Glutamatergic neuron (in vitro differentiated cells): ENCODE measurements at places on chromosomes 16 and 17. TPM values are rescaled to one million over a fixed set of nuclear protein-coding genes. Genes with fewer than 3 reads are reported as not detected.

Gene KIF18B
- 7.4 TPM for total RNA-seq

Gene SPIRE2
- total RNA-seq: 39.2 TPM

Gene PLA2G10
- not detected for total RNA-seq

Gene KRTAP4-2
- not detected for total RNA-seq

Gene OR1F1
- total RNA-seq: not detected

Gene KRTAP9-2
- total RNA-seq: not detected

Gene B4GALNT2
- 0.98 TPM for total RNA-seq

Gene JPT1
- 642 TPM for total RNA-seq

- peaks cover 11% of the 10 kb centered on the region for H3K27me3 ChIP-seq
- peaks cover 15% of the 10 kb centered on the region for H3K4me1 ChIP-seq
- H3K4me3 ChIP-seq: peak overlapping the region; percentile 80
- peaks cover 5% of the 10 kb centered on the region for H3K36me3 ChIP-seq
- no peak overlapping the region for H3K27ac ChIP-seq
Measured at GRCh38 chr16:87864331-87864989, 4.8 kb downstream of the SLC7A5 start.

GRCh38 chr17:48240562-48241130, 133.1 kb downstream of the SNX11 start:
- no peak overlapping the region for H3K27ac ChIP-seq
- no peaks in the 10 kb centered on the region for H3K36me3 ChIP-seq
- H3K27me3 ChIP-seq: peaks cover 2% of the 10 kb centered on the region
- peaks cover 30% of the 10 kb centered on the region for H3K4me1 ChIP-seq
- H3K4me3 ChIP-seq: no peak overlapping the region

DNA sequence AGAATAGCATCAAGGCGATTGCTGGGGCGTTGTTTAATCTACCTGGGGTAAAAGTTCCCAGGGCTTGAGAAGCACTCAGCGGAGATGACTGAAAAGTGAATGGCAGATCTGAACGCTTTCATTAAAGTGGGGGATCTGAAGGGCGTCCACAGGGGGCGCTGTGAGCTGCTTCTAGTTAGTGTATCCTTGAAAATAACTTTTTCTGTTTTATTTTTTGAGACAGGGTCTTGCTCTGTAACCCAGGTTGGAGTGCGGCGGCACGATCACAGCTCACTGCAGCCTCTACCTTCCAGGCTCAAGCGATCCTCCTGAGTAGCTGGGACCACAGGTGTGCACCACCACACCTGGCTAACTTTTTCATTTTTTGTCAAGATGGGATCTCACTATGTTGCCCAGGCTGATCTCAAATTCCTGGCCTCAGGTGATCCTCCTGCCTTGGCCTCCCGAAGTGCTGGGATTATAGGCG, 360.4 kb downstream of the SEC14L1 start:
- DNase-seq: peak; percentile 67
- peaks cover 5% of the 10 kb centered on the region for H3K27me3 ChIP-seq
- peaks cover 4% of the 10 kb centered on the region for H3K36me3 ChIP-seq
- no peak overlapping the region for H3K4me3 ChIP-seq

- peak overlapping the region; percentile 36 for H3K27ac ChIP-seq
- H3K4me3 ChIP-seq: no peak overlapping the region
- H3K27me3 ChIP-seq: peaks cover 8% of the 10 kb centered on the region
- H3K4me1 ChIP-seq: peaks cover 12% of the 10 kb centered on the region
Measured at GRCh38 chr17:67046398-67046797, 2.0 kb downstream of the CACNG1 start.

DNA sequence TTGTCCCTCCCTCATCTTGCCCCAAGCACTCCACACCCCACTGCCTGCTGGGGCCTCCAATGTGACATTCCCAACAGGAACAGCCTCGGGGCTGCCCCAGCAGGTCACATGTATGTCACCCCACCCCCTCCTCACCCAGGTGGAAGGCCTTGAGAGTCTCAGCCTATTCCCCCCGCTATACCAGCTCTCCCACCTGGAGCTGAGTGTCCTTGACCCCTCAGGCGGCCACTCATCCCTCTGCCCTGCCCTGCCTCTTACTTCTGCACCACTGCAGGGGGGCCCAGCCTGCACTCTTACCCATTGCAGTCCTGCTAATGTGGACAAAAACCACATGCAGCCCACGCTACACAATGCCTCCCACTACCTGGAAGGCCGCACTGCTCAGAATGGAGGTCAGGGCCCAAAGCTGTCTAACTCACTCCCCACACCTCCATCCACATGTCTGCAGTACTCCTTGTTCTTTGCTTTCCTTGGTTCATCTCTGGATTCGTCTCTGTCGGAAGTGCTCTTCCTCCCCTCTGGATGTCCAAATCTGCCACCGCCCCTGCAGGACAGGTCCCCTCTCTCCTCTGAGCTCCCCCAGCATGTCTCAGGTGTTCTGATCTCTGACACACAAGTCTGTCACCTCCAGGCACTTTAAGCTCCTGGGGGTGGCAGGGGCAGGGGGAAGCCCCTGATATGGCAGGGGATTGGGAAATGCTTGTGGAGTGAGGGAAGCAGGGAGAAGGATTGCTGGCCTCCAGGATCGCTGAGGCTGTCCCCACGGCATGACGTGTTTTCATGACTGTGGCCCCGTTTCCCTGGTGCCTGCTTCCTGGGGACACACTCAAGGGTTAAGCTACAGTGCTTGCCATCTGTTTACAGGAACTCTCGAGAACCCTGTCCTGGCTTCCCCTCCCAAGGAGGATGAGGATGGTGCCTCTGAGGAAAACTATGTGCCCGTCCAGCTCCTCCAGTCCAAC, 20.8 kb downstream of the TRPV2 start:
- H3K4me1 ChIP-seq: peaks cover 11% of the 10 kb centered on the region
- H3K4me3 ChIP-seq: peak overlapping the region; percentile 5
- peaks cover 6% of the 10 kb centered on the region for H3K36me3 ChIP-seq
- DNase-seq: no peak
- peak overlapping the region; percentile 40 for H3K27ac ChIP-seq

- H3K4me1 ChIP-seq: no peaks in the 10 kb centered on the region
- H3K27ac ChIP-seq: peak overlapping the region; percentile 94
- no peaks in the 10 kb centered on the region for H3K36me3 ChIP-seq
- H3K4me3 ChIP-seq: peak overlapping the region; percentile 91
- peaks cover 3% of the 10 kb centered on the region for H3K27me3 ChIP-seq
Measured at GRCh38 chr16:19066988-19067348, 446 bp upstream of the COQ7 start.

- peaks cover 12% of the 10 kb centered on the region for H3K4me1 ChIP-seq
- H3K36me3 ChIP-seq: no peaks in the 10 kb centered on the region
- H3K4me3 ChIP-seq: no peak overlapping the region
- DNase-seq: no peak
- H3K27ac ChIP-seq: no peak overlapping the region
Measured at GRCh38 chr17:36197387-36197703, 787 bp upstream of the CCL3L1 start.

DNA sequence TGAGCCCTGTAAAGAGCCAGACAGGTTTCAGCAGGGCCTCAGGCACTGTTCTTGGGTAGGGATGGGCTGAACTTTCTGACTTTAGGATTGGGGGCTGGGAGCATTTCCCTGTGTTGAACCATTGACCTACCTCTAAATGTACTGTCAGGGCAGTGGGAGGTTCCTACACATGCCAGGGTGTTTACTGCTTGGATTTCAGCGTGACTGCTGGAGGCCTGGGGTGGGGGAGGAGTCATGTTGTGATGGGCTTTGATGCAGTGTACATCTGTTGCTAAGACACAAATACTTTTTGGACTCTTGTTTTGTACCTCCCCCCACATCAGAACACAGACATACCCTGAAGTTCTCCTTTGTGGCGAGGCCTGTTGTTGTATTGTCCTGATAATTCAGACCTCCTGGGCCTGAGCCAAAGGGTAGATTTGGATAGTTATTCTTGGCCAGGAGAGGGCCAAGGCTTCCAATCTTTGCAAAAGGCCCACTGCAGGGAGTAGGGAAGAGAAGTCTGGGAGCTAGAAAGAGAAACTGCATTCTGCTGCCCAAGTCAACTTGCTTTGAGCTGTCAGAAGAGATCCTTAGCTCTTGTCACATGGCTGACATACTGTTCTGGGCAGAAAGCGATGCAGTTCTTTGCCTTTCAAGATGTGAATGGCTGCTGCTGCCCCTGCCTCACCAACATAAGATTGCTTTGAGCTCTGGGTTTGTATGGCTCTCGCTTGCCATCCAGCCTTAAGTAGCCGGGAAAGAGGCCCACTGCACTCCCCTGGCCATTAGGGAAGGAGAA, 3.7 kb downstream of the NFE2L1 start:
- peak overlapping the region; percentile 66 for H3K27ac ChIP-seq
- peaks cover 16% of the 10 kb centered on the region for H3K36me3 ChIP-seq
- peaks cover 50% of the 10 kb centered on the region for H3K4me1 ChIP-seq

DNA sequence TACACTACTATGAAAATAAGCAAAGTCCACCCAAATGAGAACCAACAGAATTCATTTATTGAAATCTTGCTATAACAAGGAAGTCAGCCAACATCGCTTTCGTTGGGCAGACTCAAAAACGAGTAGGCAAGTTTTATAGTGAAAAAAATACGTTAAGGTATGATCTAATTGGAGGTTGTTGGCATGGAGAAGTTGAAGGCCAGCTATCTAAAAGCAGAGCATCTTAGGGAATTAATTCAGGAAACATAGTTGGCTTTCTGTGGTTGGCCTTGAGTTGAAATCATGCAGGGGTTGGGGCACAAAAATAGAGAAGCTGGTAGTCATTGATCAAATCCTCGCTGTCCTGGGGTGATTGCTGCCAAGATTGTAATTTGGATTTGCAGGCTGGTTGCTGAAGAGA, 118.3 kb downstream of the PPM1E start:
- H3K4me3 ChIP-seq: no peak overlapping the region
- no peaks in the 10 kb centered on the region for H3K4me1 ChIP-seq
- H3K36me3 ChIP-seq: no peaks in the 10 kb centered on the region
- no peak overlapping the region for H3K27ac ChIP-seq
- no peak for DNase-seq
